SK-N-DZ (cell line): ENCODE measurements at places on chromosomes 2 and 18.

- DNase-seq: no peak
These were observed 90.3 kb upstream of the PHLPP1 start for GRCh38 chr18:62625019-62625418.

DNA sequence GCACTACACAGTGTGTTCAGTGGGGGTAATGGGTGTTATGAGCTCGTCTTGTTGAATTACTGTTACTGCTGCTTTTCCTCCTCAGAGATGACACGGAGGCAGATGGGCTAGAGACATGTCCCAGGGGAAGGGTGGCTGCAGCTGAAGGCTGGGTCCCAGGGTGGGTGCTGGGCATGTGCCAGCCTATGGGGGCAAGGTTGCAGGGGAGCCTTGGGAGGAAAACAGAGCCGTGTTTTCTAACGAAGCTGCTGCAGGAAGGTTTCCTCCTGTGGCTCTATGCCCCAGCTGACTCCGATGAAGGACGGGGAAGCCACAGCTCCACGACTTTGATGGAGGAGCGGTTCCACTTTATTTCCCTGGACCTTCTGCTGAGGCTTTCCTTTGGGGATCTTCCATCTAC, 42.4 kb downstream of the ASB18 start:
- DNase-seq: no peak

DNA sequence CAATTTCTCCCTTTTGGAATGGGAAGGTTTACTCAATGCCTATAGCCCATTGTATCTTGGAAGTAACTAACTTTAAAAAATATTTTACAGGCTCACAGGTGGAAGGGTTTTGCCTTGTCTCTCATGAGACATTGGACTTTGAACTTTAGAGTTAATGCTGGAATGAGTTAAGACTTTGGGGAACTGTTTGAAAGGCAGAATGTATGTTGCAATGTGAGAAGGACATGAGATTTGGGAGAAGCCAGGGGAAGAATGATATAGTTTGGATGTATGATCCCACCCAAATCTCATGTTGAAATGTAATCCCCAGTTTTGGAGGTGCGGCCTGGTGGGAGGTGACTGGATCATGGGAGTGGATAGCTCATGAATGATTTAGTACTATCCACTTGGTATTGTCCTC, 17.5 kb upstream of the TBC1D8 start:
- no peak for DNase-seq

GRCh38 chr2:4427083-4427482, 723.7 kb downstream of the DCDC2C start:
- no peak for DNase-seq

DNA sequence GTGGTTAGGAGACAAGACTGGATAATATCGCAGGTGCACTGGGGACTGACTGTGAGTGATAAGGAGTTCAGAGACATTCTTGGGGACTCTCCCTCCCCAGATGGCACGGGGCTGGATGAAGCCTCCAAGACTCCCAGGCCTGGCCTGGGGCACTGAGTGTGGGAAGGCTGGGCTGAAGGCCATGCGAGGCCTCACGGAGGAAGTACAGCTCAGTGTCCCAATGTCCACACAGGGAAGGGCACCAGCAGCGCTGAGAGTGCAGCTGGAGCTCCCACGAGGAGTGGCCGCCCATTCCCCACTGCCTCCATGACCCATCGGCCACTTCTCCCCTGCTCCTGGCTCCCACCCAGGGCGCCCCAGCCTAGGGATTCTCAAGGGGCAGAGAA, 6.5 kb downstream of the MFSD2B start:
- DNase-seq: no peak

- peak; percentile 66 for DNase-seq
These were observed 10.6 kb upstream of the ITGB6 start for GRCh38 chr2:160210599-160211138.

GRCh38 chr2:109474319-109474825, 139.4 kb downstream of the SEPTIN10 start:
- DNase-seq: no peak

GRCh38 chr18:35171315-35171987, 69.4 kb upstream of the ZNF397 start:
- DNase-seq: no peak

GRCh38 chr18:31657823-31658669, 26.3 kb downstream of the B4GALT6 start:
- DNase-seq: peak; percentile 90

- DNase-seq: no peak
These were observed 101.5 kb upstream of the NEDD4L start for GRCh38 chr18:57942493-57942892.

DNA sequence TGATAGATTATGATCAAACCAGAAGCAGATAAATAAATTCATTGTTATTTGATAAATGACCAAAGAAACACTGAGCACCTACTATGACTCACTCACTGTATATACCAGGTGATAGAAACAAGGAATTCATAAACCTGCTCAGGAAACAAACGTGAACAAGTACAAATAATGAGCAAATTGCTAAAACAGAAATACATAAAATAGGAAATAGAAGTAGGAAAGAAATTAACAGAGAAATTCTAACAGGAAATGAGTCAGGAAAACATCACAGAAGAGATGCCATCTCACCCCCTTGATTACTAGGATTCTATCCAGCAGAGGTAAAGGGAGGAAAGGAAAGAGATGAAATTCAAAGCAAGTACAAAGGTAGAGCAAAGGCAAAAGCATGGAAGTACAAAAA, 31.3 kb downstream of the EXOC6B start:
- no peak for DNase-seq

- DNase-seq: no peak
These were observed 145.1 kb upstream of the CDH19 start for GRCh38 chr18:66749030-66749429.

DNA sequence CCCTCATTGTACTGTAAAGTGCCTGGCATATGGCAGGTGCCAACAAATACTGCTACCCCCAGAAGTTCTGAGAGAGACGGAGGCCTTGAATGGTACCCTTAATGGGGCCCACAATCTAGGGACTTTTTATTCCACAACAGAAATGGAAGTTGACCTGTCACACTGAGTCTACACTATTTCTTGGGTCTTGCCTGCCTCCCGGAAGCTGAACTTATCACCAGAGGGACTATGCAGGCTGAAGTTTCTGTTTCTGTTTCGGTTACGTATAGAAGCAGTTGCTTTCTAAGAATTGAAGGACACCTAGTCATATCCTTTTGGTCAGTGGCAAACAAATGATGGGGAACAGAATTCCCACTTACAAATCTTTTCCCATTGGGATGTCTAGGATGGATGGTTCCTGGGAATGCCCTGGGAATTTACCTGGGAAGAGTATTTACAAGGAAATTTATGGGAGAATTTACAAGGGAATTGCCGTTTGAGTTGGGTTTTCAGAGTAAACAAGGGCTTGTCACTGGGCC, 74.2 kb downstream of the HS1BP3 start:
- DNase-seq: no peak

DNA sequence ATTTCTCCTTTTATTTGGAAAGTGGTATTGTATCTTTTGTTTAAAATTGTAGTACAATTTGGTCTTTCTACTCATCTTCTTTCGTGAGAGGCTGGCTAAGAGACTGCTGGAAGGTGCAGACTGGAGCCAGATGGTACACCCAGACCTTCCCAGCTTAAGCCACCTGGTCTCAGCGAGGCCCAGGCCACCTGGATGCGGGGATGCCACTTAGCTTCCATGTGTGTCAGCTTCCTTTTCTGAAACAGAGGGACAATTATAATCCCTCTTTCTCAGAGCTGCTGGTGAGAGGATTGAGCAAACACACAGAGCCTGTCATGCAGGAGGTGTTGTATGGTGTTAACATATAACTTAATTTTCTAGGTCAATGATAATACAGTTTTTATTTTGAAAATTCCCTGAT, 17.4 kb downstream of the FARP2 start:
- DNase-seq: no peak

DNA sequence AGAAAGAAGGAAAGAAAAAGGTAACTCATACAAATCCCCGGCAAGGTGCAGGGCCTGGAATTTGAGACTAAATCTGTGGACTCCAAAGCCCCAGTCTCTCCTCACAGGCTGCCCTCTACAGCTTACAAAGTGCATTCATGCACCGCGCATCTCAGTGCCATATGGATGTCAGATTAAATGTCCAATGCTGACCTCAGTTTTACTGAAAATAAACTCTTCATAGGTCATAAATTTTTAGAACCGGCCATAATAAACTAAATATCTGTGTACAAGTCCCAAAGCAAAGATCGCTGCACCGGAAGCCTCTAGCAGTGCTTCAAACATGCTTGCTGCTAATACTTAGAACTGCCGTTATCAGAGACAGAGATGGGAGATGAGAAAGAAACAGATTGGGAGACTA, 17.7 kb downstream of the ST6GAL2 start:
- DNase-seq: no peak

DNA sequence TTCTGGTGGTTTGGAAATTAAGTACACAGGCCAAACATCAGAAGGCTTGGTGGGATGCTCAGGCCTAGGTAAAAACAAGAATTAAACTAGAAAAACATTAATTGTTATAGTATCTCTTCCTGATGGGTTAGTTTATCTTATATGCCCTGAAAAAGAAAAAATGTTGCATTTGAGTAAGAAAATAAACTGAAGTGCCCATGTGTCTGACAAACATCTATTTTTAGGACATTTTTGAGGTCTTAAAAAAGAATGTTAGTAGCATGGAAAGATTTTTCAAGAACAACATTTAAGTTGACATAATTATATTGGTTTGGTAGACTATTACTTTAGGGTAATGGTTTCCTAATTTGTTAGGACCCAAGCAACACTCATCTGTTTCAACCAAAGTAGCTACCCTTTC, 140.1 kb upstream of the RND3 start:
- DNase-seq: no peak

DNA sequence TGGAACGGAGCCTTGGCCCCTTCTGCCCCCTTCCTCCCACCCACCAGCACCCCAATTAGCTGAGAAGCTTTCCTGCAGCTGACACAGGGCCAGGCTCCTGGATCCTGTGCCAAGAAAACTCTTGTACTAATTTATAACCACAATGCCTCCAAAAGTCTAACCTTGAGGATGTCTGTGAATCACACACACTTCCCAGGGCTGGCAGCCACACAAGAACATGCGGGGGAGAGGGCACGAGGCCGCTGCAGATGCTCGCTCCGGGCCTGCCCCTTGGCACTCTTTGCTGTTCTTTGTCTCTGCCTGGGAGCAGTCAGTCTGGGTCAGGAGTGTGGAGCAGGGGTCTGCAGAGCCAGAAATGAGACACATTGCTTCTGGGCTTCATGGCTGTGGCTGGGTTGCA, 62.7 kb upstream of the KIF5C start:
- no peak for DNase-seq

DNA sequence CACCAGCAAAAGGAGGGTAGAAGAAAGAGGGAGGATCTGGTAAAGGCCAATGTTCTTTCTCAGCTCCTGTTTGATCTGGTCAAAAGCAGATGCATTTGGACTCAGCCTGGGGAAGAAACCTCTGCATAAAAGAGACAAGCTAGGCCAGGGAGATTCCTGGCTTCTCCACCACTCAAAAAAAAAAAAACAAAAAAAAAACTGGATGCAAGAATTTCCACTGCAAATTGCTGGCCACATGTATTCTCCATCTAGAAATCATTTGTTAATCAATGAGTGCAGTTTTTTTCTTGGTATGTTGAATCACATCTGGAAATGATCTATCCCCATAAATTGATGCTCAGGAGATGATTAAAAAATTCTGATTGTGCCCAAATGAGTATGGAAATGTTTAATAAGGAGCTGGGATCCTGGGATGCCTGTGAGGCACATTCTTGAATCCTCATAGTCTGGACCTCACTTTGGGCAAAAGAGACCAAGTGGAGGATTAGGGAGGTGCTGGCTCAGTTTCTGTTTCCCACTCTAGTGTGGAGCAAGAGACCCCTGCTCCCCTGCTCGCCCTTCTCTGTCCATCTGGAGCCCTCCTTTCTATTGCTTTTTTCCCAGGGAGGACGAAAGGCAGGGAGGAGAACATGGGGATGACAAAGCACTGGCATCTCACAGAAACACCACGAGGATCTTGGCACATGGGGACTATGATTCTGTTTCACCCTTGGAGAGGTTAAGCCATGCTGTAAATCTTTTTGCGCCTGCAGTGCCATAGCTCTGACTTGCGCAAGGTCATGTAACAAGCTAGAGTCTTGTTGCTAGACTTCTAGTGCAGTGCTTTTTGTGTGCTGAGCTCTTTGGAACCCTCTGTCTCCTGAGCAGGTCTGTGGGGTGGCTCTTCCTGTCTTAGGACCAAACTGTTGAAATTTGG, 57.6 kb downstream of the APOB start:
- DNase-seq: no peak

GRCh38 chr2:37283207-37283606, 41.4 kb downstream of the PRKD3 start:
- DNase-seq: no peak

DNA sequence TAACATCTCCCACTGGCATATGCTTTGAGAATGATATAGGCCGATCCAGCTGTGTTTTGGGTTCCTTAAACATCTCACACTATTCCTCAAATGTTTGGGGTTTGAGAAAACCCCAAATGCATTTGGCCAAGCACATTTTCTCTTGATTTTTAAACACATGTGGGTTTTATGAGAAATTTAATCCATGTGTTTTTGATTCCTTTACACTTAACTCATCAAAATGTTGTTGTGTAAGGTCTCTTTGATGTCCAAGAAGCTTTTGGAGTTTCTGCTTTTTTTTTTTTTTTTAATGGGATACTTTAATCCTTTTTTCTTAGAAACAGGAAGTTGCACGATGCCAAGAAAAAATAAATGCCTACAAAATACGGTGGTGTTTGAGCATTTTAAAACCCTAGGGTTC, 339.8 kb upstream of the TCF4 start:
- DNase-seq: no peak

DNA sequence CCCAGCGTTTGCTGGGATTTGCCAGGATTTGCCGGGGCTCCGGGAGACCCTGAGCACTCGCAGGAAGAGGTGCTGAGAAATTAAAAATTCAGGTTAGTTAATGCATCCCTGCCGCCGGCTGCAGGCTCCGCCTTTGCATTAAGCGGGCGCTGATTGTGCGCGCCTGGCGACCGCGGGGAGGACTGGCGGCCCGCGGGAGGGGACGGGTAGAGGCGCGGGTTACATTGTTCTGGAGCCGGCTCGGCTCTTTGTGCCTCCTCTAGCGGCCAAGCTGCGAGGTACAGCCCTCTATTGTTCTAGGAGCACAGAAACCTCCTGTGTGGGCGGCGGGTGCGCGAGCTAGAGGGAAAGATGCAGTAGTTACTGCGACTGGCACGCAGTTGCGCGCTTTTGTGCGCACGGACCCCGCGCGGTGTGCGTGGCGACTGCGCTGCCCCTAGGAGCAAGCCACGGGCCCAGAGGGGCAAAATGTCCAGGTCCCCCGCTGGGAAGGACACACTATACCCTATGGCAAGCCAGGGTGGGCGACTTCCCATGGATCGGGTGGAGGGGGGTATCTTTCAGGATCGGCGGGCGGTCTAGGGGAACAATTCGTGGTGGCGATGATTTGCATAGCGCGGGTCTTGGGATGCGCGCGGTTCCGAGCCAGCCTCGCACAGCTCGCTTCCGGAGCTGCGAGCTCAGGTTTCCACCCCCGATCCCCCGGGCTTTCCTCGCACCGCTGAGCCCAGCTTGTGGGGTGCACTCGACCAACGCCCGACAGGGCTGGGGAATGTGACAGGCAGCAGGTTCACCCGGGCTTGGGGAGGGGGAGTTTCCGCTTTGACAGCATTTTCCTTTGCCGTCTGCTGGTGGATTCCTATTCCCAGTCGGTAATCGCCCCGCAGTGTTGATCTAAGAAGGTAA, 2.8 kb downstream of the ONECUT2 start:
- DNase-seq: peak; percentile 86

GRCh38 chr2:240429872-240430491, 5.5 kb upstream of the GPC1 start:
- DNase-seq: peak; percentile 77
